ENCODE measurements at places on chromosomes 11 and 22.
A peak's percentile ranks its signal among the peaks of the same experiment; 100 is the strongest.

- DNase-seq: no peak
Measured at GRCh38 chr22:21942407-21943343, 10.0 kb downstream of the PPM1F start.

GRCh38 chr11:96815236-96815635 is 425.4 kb downstream of the JRKL start:
- DNase-seq: no peak

- DNase-seq: no peak
Measured at GRCh38 chr22:17785185-17786184, 11.2 kb upstream of the BID start.

DNA sequence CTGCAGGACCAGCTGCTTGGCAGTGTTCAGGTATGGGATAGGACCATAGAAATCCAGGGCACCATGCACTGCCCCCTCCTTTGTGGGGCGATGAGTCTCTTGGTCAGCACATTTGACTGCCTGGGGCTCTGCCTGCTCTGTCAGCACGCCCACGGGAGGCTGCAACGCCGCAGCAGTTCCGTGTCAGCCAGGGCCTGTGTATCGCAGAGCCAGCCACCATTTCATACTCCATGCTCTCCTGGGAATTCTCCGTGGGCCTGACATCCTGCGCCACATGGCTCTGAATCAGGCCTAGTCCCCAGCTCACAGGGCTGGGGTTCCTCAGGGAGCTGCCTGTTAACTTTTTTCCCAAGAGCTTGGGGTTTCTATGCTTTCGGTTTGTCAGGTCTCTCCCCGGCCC is 16.9 kb upstream of the RELT start:
- DNase-seq: no peak

DNA sequence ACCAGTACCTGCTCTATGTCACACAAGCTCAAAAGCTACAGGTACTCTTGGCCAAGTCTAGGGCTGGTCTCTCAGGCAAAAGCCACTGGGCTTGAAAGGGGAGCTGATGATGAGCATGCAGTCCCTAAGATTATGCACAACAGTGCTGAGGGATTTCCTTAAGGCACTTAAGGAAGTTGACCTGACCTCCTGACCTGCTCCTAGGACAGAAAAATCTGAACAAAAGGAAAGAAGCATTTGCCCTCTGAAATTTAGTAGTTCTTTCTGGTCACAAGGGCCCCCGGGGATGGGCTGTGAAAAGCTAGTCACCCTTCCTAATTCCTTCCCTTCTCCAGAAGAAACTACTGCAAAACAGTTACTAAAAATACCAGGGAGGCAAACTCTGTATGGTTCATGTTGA is 83.6 kb upstream of the PHOX2A start:
- no peak for DNase-seq

- peak; percentile 34 for DNase-seq
Measured at GRCh38 chr22:31230871-31231621, 18.9 kb downstream of the LIMK2 start.

All from NCI-H2081 (cell line).